ENCODE measurements at places on chromosomes 6 and 20.

GRCh38 chr6:141026504-141026903 is 1106.2 kb upstream of the GJE1 start:
- no peak for DNase-seq

GRCh38 chr20:61510778-61511330 is 258.8 kb downstream of the CDH4 start:
- DNase-seq, result no peak

DNA sequence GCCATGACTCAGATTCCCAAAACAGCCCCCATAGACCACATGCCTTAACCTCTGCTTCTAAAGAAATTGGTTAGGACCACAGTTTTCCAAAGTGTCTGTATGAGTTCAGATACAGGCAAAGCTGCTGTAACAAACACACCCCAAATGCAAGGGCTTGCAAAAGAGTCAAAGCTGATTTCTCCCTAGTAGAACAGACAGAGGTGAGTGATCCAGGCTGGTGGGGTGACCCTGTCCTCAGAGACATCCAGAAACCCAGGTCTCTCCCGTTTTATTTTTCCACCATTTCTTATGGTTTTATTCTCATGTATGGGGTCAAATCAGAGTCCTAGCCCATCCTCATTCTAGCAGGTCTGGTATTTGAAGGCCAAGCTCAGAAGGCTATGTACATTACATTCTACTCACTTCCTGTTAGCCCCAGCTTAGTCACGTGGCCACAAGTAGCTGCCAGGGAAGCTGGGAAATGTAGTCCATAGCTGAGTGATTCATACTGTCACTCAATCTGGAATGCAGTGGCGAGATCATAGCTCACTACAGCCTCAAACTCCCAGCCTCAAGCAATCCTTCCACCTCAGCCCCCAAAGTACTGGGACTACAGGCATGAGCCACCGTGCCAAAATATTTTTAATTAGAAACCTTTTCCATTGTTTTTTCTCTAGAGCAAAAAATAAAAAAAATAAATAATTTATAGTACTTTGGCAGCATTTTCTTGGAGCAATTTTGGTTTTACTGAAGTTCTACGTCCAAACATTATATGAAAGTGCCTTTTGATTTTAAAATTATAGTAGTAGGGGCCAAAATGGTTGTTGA is 175.2 kb downstream of the ZMYND8 start:
- peak; percentile 93 for DNase-seq

GRCh38 chr6:14476793-14477531 is 359.4 kb downstream of the CD83 start:
- DNase-seq, result peak; percentile 69

GRCh38 chr6:127342946-127343808 is at the start of gene ECHDC1:
Gene ECHDC1 (minus strand): TSS chr6:127343609. CDS start chr6:127331028, 12,581 bp downstream.
- DNase-seq, result peak; percentile 61

DNA sequence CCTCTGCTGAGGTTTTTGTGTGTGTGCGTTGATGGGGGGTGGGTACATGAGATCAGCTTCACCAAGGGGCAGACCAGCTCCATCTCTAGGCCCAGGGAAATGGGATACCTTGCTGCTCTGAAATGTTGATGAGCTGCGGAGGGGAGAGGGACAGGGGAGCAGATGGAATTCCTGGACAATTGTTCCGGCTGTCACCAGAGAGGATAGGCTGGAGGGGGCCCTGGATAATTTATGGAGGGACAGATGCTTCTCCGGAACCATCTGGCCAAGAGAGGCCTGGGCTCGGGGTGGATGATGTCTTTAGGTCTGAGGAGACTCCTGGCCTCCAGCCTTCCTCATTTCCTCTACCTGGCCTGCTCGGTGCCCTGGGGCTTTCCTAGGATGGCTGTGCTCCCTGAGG is 1.9 kb upstream of the TJAP1 start:
- no peak for DNase-seq

GRCh38 chr6:3803627-3804468 is 45.3 kb upstream of the FAM50B start:
- DNase-seq, result peak; percentile 96

- DNase-seq, result no peak
These were observed 113.2 kb downstream of the FAM83B start for GRCh38 chr6:54959820-54960219.

DNA sequence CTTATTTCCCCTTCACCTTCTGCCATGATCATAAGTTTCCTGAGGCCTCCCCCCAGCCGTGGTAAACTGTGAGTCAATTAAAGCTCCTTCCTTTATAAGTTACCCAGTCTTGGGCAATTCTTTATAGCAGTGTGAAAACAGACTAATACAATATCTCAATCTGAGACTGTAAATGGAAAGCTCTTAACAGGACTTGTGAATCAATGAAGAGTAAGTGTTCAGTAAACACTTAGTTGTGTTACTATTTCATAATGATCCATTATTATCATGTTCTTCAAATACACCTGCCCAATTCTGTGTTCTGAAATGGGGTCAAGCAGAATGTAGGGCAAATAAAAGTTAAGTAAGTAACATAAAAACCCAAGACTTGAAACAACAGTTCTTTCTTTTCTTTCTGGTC is 266.2 kb downstream of the TENT5A start:
- DNase-seq, result no peak

Data from A172 (cell line).